ENCODE measurements at places on chromosomes 16 and 17. TPM values are rescaled to one million over a fixed set of nuclear protein-coding genes. Genes with fewer than 3 reads are reported as not detected.

MMP28 gene
- total RNA-seq: 0.97 TPM

- no peak overlapping the region for H3K4me3 ChIP-seq
- H3K27me3 ChIP-seq: no peaks in the 10 kb centered on the region
- H3K27ac ChIP-seq: peak overlapping the region; percentile 32
- peaks cover 26% of the 10 kb centered on the region for H3K36me3 ChIP-seq
Observed at GRCh38 chr16:55555436-55555835, 11.0 kb upstream of the CAPNS2 start.

- DNase-seq: no peak
- H3K4me3 ChIP-seq: no peak overlapping the region
- peaks cover 45% of the 10 kb centered on the region for H3K27me3 ChIP-seq
- H3K36me3 ChIP-seq: no peaks in the 10 kb centered on the region
Observed at GRCh38 chr17:34874478-34874877, 86.8 kb downstream of the CCT6B start.

TBC1D3D gene
- 0.60 TPM for total RNA-seq

- no peak overlapping the region for H3K4me3 ChIP-seq
- no peaks in the 10 kb centered on the region for H3K27me3 ChIP-seq
- peaks cover 19% of the 10 kb centered on the region for H3K4me1 ChIP-seq
- H3K36me3 ChIP-seq: peaks cover 5% of the 10 kb centered on the region
Observed at GRCh38 chr17:40020146-40020545, 4.9 kb downstream of the CSF3 start.

GRCh38 chr16:27427538-27427937 lies 25.6 kb downstream of the IL21R start:
- no peaks in the 10 kb centered on the region for H3K36me3 ChIP-seq
- no peak overlapping the region for H3K27ac ChIP-seq
- H3K4me3 ChIP-seq: no peak overlapping the region
- DNase-seq: peak; percentile 34
- H3K27me3 ChIP-seq: no peaks in the 10 kb centered on the region

GRCh38 chr17:51595826-51596398 lies 335.6 kb downstream of the UTP18 start:
- H3K36me3 ChIP-seq: no peaks in the 10 kb centered on the region
- H3K4me3 ChIP-seq: no peak overlapping the region
- H3K4me1 ChIP-seq: no peaks in the 10 kb centered on the region
- no peak overlapping the region for H3K27ac ChIP-seq

- no peak overlapping the region for H3K27ac ChIP-seq
- peaks cover 16% of the 10 kb centered on the region for H3K4me1 ChIP-seq
- no peak for DNase-seq
- H3K36me3 ChIP-seq: no peaks in the 10 kb centered on the region
- H3K4me3 ChIP-seq: no peak overlapping the region
Observed at GRCh38 chr17:62100055-62100454, 35.0 kb upstream of the MED13 start.

CTNS gene
- total RNA-seq: 17.4 TPM

ICAM2 gene
- total RNA-seq: 1.2 TPM

- no peaks in the 10 kb centered on the region for H3K4me1 ChIP-seq
- DNase-seq: no peak
- H3K27me3 ChIP-seq: no peaks in the 10 kb centered on the region
- H3K36me3 ChIP-seq: no peaks in the 10 kb centered on the region
- H3K27ac ChIP-seq: no peak overlapping the region
Observed at GRCh38 chr16:16985707-16986106, 485.1 kb downstream of the XYLT1 start.

GRCh38 chr17:57135026-57135788 lies 50.2 kb downstream of the AKAP1 start:
- no peak overlapping the region for H3K4me3 ChIP-seq
- DNase-seq: no peak
- H3K4me1 ChIP-seq: peaks cover 35% of the 10 kb centered on the region

GRCh38 chr16:60107871-60108270 lies 1373.8 kb upstream of the GOT2 start:
- no peaks in the 10 kb centered on the region for H3K4me1 ChIP-seq
- no peaks in the 10 kb centered on the region for H3K27me3 ChIP-seq
- DNase-seq: no peak
- no peak overlapping the region for H3K27ac ChIP-seq

DNA sequence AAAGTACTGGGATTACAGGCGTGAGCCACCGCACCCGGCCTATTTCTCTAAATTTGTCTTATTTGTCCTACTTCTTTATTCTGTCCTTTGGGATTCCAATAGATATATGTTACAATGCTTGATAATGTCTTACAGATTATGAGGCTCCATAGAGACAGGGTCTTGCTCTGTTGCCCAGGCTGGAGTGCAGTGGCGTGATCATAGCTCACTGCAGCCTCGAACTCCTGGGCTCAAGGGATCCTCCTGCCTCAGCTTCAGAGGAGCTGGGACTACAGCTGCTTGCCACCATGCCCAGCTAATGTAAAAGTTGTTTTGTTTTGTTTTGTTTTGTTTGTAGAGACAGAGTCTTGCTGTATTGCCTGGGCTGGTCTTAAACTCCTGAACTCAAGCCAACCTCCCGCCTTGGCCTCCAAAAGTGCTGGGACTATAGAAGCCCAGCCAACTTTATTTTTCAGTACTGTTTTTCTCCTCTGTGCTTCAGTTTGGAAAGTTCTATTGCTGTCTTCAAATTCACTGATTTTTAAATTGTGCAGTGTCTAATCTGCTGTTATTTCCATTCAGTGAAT lies 10.3 kb downstream of the ANKRD13B start:
- H3K27ac ChIP-seq: no peak overlapping the region
- no peak for DNase-seq
- H3K4me3 ChIP-seq: no peak overlapping the region
- no peaks in the 10 kb centered on the region for H3K27me3 ChIP-seq
- peaks cover 5% of the 10 kb centered on the region for H3K36me3 ChIP-seq

ABCA6 gene
- 0.48 TPM for total RNA-seq

- DNase-seq: no peak
- peak overlapping the region; percentile 98 for H3K4me3 ChIP-seq
- H3K27ac ChIP-seq: peak overlapping the region; percentile 100
- peaks cover 17% of the 10 kb centered on the region for H3K4me1 ChIP-seq
Observed at GRCh38 chr16:30377050-30377811, 2.6 kb downstream of the MYL11 start.

- peak overlapping the region; percentile 56 for H3K27ac ChIP-seq
- peaks cover 27% of the 10 kb centered on the region for H3K27me3 ChIP-seq
- peak overlapping the region; percentile 51 for H3K4me3 ChIP-seq
- no peak for DNase-seq
- no peaks in the 10 kb centered on the region for H3K36me3 ChIP-seq
Observed at GRCh38 chr17:31562376-31562840, 170.9 kb downstream of the RAB11FIP4 start.

CA4 gene
- total RNA-seq: 11.4 TPM

PRSS21 gene
- total RNA-seq: not detected

- H3K27ac ChIP-seq: no peak overlapping the region
- H3K36me3 ChIP-seq: no peaks in the 10 kb centered on the region
- peak; percentile 59 for DNase-seq
- no peak overlapping the region for H3K4me3 ChIP-seq
- peaks cover 8% of the 10 kb centered on the region for H3K4me1 ChIP-seq
Observed at GRCh38 chr17:64006361-64007088, 8.4 kb downstream of the PRR29 start.

DNA sequence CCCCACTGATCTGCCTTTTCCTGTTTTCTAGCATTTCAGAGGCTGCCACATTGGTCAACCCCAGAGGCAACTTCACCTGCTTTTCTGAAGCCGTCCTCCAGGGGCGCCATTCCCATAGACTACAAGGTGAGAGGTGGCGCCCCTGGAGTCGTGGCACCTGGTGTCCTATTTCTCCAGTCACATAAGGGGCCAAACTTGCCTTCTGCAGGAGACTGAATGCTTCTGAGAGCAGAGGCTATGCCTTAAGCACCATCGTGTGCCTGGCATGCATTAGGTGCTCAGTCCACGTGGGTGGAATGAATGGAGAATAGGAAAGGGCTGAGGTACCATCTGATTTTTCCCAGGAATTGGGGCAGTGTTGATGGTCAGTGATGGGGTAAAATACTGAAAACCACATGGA lies 164.8 kb downstream of the HAPSTR1 start:
- no peak for DNase-seq
- H3K4me1 ChIP-seq: peaks cover 10% of the 10 kb centered on the region
- peaks cover 24% of the 10 kb centered on the region for H3K27me3 ChIP-seq
- H3K27ac ChIP-seq: no peak overlapping the region
- H3K36me3 ChIP-seq: no peaks in the 10 kb centered on the region
- H3K4me3 ChIP-seq: no peak overlapping the region

DNA sequence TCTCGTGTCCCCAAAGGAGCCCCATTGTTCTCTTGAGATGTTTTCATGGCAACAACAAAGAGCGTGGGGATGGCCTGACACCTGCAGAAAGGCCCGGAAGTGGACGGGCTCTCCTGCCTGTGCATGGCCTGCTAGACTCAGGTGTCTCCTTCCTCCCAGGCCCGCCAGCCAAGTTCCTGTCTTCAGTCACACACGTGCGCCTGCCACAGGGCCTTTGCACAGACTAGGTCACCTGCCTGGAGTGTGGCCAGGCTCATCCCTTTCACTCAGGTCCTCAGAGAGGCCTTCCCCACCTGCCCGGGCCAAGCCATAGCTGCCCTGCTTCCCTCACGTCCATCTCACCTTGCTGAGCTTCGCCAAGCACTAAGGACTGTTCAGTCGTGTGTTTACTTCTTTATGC lies 300.9 kb downstream of the FOXL1 start:
- no peaks in the 10 kb centered on the region for H3K36me3 ChIP-seq
- H3K4me3 ChIP-seq: no peak overlapping the region
- no peak for DNase-seq
- peaks cover 70% of the 10 kb centered on the region for H3K27me3 ChIP-seq
- H3K4me1 ChIP-seq: peaks cover 27% of the 10 kb centered on the region
- no peak overlapping the region for H3K27ac ChIP-seq

DNA sequence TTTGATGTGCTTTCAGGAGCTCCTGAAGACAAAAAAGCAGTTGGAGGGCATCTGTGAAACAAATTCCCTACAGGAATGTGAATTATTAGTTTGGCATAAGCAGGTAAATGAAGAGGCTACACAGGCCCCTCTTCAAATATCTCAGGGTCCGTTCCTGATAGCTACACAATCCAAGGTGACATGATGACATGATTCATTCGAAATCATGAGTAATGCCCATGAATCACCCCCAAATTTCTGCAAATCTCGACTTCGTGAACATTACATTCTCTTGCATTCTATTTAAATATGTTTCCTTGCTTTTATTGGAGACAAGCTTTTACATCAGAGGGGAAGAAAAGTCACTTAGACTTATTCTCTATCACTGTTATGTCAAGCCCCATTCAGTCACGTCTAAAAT lies 22.3 kb downstream of the GAN start:
- H3K4me3 ChIP-seq: no peak overlapping the region
- H3K27ac ChIP-seq: no peak overlapping the region
- H3K4me1 ChIP-seq: no peaks in the 10 kb centered on the region
- H3K36me3 ChIP-seq: peaks cover 33% of the 10 kb centered on the region
- H3K27me3 ChIP-seq: no peaks in the 10 kb centered on the region

- peaks cover 3% of the 10 kb centered on the region for H3K4me1 ChIP-seq
- H3K4me3 ChIP-seq: no peak overlapping the region
- no peak overlapping the region for H3K27ac ChIP-seq
- H3K27me3 ChIP-seq: no peaks in the 10 kb centered on the region
- DNase-seq: no peak
- H3K36me3 ChIP-seq: peaks cover 13% of the 10 kb centered on the region
Observed at GRCh38 chr16:50096791-50097190, 31.0 kb downstream of the HEATR3 start.

OTOP3 gene
- 1.3 TPM for total RNA-seq

CDH8 gene
- 8.0 TPM for total RNA-seq

- no peak overlapping the region for H3K27ac ChIP-seq
- no peak overlapping the region for H3K4me3 ChIP-seq
- no peak for DNase-seq
- peaks cover 23% of the 10 kb centered on the region for H3K36me3 ChIP-seq
- H3K27me3 ChIP-seq: no peaks in the 10 kb centered on the region
- no peaks in the 10 kb centered on the region for H3K4me1 ChIP-seq
Observed at GRCh38 chr17:75703591-75703990, 17.7 kb upstream of the ITGB4 start.

DNA sequence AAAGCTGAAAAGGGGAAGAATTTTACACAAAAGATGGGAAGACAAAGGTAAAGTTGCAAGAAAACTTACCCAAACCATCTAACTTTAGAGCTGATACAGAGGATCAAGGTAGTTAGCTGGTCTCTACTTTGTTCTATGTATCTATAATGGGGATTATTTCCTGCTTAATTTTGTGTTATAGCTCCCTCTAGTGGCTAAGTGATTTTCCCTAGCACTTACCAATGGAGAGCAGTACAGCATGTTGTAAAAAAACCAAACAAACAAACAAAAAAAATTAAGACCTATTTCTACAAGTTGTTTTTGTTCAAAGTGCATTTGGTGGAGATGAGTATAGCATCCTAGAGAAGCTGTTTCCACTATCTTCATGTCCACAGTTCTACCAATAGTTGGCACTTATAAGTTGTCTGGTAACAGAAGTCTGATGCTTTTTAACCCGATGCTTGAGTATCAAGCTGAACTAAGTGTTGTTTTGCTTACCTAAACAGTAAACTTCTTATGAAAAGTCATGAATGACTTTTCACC lies 7.5 kb downstream of the SRSF1 start:
- H3K4me3 ChIP-seq: no peak overlapping the region
- H3K27me3 ChIP-seq: no peaks in the 10 kb centered on the region
- peak overlapping the region; percentile 63 for H3K27ac ChIP-seq
- peaks cover 43% of the 10 kb centered on the region for H3K4me1 ChIP-seq
- no peak for DNase-seq

LYRM1 gene
- 30.6 TPM for total RNA-seq

DNA sequence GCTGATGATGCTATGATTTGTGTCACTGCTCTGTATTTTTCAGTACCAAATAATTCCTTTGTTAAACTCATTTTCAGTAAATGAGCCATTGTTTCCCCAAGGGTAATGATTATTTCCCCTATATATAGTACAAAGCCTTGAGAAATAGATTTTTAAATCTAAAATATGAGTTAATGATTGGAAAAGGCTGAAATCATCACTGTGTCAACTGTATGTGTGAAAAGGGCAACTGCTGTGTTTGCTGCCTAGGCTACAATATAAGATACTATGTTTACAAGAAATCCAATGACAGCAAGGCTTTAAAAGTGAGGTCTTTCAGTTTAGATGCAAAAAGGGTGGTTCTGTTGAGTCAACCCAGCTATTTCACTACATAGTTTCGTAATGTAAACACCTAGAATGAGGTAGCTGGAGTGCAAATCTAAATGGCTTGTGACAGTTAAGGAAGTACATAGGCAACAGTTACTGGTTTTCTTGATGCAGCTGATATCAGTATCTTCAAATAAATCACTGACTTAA lies 15.3 kb downstream of the NLK start:
- H3K27ac ChIP-seq: peak overlapping the region; percentile 90

- peaks cover 14% of the 10 kb centered on the region for H3K4me1 ChIP-seq
- H3K36me3 ChIP-seq: peaks cover 3% of the 10 kb centered on the region
- no peak overlapping the region for H3K27ac ChIP-seq
- H3K27me3 ChIP-seq: no peaks in the 10 kb centered on the region
- H3K4me3 ChIP-seq: no peak overlapping the region
- DNase-seq: no peak
Observed at GRCh38 chr17:74795327-74796020, 19.3 kb upstream of the NAT9 start.

GRCh38 chr17:78200451-78200850 lies 13.3 kb downstream of the AFMID start:
- no peaks in the 10 kb centered on the region for H3K27me3 ChIP-seq
- no peak for DNase-seq
- H3K36me3 ChIP-seq: peaks cover 14% of the 10 kb centered on the region
- peaks cover 14% of the 10 kb centered on the region for H3K4me1 ChIP-seq
- no peak overlapping the region for H3K27ac ChIP-seq
- no peak overlapping the region for H3K4me3 ChIP-seq

SLC16A11 gene
- 3.9 TPM for total RNA-seq
